ENCODE measurements at places on chromosomes 11 and 22.

- no peak for DNase-seq
Measured at GRCh38 chr11:106875013-106875412, 143.3 kb downstream of the GUCY1A2 start.

DNA sequence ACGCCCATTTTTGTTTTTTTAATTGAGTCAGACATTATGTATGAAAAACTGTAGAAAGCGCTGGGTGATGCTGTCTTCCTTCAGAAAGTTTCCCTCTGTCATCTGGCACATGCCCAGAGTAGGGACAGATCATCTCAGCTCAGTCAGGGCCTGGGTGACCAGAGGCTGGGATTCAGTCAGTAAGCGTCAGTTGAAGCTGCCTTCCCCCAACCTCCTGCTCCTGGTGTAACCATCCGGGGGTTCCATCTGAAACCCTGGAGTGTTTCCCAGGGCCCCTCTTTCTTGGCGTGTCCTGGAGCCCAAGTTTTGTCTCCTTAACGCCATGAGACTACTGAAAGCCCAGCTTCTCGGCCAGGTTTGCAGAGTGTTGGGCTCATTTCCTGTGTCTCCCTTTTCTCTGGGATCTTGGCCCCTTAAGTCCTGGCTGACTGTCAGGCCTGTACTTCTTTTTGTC lies 10.7 kb downstream of the PPFIA1 start:
- no peak for DNase-seq

GRCh38 chr22:47586038-47586437 lies 823.6 kb downstream of the TBC1D22A start:
- DNase-seq = no peak

DNA sequence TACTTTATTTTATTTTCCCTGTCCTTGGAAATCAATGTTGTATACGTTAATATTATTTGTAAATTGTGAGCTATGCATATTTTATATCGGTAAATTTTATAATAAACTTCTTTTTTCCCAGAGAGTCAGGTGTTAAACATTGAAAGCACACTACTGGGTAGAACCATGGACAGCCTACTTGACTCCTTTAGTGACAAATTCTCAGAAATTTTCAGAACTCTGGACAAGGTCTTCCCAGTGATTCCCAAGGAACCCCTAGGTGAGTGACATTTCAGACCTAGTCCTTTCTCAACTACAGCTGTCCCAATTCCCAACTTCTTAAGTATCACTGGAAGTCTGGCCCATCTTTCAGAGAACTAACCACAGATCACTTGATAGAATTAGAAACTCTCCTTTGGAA lies 107.2 kb downstream of the RCN1 start:
- DNase-seq = no peak

GRCh38 chr11:32890843-32891656 lies 1.6 kb upstream of the QSER1 start:
- DNase-seq = no peak

- no peak for DNase-seq
Measured at GRCh38 chr11:95791709-95792033, 1.4 kb downstream of the CEP57 start.

- no peak for DNase-seq
Measured at GRCh38 chr22:20523086-20523983, 15.9 kb downstream of the MED15 start.

DNA sequence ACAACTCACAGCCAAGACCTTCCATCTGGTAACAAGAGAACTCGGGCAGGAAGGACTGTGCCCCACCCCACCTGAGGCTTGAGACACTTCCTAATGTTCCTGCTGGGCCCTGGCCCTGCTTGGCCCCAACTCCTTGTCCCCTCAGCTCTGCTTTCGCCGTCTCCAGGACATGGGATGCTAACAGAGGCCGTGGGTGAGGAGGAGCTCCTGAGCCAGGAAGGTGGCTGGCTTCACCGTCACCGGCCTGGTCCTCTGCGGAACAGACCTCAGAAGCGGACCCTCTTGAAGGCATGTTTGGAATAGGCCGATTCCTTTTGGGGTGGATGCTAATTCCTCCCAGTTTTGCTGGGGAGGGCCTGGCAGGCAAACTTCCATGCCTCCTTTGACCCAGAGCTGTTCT lies 154.3 kb downstream of the CACNA1I start:
- no peak for DNase-seq

DNA sequence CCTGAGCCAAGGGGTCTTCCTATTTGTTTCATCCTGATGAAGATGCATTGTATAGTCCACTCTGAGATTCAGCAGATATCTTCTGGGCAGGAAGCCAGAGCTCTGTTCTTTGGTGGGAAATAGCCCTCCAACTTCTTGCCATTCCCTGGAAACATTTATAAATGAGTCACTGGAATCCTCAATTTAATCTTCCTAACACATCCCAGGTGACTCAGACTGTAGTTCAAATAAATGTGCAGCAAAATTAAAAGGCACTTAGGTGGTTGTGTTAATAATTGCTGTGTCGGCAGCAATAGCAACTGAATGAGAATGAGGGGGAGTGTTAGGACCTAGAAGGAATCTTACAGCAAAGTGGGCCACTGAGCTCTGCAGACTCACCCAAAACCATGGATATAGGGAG lies 108.6 kb downstream of the INSC start:
- no peak for DNase-seq

GRCh38 chr11:70811915-70812314 lies 413.6 kb downstream of the CTTN start:
- DNase-seq = no peak

DNA sequence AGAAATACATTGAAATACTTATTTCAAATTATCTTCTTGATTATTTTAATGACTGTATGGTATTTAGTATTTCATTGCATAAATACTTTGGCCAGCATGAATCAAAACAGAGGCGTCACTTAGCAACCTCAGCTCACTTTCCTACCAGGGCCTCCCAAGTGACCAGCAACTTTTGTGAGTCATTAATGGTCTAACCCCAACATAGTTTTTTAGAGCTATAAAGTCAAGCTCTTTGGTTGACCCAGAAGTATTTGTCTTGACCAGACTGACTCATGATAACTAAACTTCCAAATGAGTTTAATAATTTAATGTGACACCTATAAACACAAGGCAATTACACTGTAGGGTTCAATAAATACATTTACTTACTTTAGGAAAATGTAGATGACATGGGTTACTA lies 27.9 kb upstream of the RBMXL2 start:
- DNase-seq = no peak

DNA sequence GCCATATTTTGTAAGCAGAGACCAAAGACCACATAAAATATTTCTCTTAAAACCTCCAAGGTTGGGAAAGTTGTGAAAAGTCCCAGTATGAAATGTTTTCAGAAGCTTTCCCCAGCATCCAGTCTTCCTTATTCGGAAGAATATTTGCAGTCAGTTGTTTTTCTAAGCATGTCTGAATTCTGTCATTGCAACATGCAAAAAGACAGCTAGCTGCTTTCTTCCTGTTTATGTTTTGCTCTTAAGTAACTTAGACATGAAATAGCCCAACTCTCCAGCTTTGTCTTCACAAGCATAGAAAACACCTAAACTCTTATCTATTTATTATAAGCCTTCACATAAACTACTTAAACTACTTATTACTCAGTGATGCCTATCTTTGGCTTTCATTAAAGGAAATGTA lies 57.9 kb upstream of the MMP13 start:
- no peak for DNase-seq

DNA sequence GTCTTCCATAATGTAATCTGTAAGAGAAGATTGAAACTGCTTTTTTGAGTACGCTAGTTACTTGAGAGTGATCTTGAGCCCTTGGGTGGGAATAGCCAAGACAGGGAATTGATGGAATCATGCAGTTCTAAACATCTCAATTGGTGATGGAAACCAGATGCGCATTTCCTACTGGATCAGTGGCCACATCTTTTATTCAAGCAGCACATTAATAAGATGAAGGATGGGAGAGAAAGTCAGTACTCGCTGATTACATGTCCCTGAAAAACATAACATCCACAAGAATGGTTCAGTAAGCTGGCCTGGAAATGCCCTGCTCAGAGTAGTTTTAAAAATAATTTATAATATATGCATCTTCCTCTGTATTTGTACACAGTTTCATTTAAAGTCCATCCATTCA lies 833.8 kb downstream of the JRKL start:
- no peak for DNase-seq

DNA sequence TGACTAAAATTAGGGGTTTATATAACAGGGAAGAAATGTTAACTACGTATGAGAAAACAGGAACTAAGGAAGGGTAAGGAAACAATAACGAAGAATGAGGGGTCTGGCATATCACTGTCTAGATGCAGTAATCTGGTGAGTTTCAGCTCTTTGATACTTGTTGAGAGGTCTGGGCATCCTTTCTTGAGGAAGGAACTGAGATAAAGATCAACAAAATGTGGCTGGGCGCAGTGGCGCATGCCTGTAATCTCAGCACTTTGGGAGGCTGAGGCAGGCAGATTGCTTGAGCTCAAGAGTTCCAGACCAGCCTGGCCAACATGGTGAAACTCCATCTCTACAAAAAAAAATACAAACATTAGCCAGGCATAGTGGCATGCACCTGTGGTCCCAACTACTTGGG lies 2.7 kb downstream of the DCDC1 start:
- DNase-seq = no peak

- DNase-seq = no peak
Measured at GRCh38 chr11:77110836-77111235, 8.2 kb downstream of the OMP start.

DNA sequence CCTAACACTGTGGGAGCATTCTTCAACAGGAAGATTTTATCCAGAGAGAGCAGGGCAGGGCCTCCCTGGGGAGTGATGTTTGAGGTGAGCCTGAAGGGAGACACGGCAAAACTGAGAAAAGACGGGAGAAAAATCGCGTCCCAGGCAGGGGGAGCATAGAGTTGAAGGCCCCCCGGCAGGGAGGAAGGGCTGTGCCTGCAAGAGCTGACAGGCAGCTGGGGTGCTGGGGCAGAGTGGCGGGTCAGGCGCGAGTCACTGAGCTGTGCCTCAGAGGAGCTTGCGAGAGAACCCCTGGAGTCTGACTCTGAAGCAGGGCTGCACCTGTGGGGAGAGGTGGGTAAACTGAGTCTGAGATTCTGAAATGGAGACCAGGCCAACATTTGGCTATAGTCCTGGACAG lies 14.8 kb downstream of the PKNOX2 start:
- DNase-seq = no peak

GRCh38 chr11:57868491-57868890 lies 106.9 kb downstream of the CTNND1 start:
- no peak for DNase-seq

DNA sequence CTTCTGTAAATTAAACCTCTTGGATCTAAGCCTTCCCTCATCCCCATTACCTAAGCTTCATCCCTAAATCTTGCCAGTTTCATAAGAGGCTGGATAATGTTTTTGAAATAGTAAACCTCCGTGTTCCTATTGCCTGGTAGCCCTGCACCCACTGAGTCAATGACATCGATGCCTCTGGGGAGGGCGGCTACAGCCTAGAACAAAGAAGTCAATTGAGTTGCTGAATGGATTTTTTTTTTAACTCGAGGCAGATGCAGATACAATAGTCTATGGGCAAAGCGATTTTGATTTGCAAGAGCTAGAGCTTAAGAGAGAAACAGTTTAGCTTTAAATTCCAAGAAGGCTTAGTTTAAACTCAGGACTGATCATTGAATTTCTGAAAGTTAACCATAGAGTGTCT lies 121.3 kb downstream of the NECTIN1 start:
- no peak for DNase-seq

GRCh38 chr11:111352231-111352746 lies 26.8 kb downstream of the POU2AF1 start:
- no peak for DNase-seq

DNA sequence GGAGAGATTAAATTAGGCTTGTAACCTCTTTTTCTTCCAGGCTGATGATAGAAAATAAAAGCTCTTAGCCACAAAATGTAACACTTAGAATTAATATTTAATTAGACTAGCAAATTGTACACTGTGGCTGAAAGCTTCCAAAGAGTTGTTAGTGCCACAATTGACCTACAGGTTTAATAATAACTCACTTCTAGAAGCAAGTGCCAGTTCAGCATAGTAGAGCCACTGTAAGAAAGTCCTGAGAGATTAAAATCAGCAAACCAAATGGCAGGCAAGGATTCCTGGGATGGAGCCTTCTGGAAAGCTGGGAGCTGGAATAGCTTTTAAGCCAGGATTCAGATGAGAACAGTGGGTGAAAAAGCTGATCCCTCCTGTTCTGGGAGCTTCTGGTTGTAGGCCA lies 131.0 kb downstream of the ELP4 start:
- DNase-seq = no peak

DNA sequence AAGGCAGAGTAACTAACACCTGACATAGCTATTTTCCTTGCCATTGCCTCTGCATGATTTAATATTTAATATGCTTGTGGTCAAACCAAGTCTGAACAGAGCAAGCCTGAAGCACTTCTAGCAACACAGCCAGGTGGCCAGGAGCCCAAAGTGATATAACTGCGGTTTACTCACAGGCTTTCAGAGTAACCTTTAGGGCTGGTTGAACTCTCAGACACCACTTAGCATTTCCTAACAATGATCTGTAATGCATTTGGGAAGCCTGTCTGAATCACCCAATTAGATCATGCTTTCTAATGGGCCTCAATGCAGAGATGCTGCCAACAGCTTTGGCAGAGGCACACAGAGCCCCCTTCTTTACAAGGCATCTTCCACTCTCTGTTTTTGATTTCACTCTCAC lies 96.1 kb downstream of the FDX1 start:
- DNase-seq = no peak

DNA sequence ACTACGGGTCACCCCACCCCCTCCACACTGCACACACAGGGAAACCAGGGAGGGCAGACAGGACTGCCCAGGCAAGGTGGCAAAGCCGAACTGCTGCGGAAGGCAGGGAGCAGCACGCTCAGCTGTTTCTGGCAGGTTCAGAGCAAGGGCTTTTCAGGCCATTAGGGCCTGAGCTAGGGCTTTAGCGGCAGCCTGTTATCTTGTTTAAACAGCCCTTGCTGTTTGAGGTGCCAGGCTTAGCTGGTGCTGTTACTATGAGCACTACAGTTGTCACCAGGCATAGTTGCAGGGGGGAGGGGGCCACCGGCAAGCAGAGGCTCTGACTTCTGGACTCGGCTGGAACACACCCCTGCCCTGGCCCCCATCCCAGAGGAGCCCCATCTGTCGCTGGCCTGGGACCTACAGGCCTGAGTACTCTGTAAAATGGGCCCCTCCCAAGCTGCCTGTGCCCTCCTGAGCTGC lies 34.9 kb downstream of the RSPH14 start:
- no peak for DNase-seq

Data from activated T-helper 1 cell treated with anti-CD3 and anti-CD28 coated beads, Interleukin-2, amount 50 U/mL, for 16 hours (primary cell).